ENCODE measurements at places on chromosomes 11 and 22.

- no peak for DNase-seq
These were observed 18.6 kb upstream of the FGF3 start for GRCh38 chr11:69837791-69838190.

DNA sequence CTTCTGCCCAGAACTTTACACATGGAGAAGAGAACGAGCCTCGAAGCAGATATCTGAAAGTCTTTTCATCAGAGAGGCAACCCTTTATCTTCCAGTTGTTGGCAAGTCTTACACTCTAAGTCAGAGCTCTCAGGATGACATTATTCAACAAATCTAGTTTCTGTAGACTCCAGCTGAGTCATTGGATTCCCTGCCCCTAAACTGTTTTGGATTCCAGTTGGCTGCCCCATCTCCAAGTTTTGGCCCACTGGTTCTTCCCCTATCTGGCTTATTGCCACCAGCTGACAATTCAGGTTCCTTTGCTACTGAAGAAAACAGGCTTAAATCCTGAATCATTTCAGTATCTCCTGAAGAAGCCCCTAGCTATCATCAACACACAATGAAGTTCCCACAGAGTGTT, 14.2 kb downstream of the SAAL1 start:
- peak; percentile 6 for DNase-seq

DNA sequence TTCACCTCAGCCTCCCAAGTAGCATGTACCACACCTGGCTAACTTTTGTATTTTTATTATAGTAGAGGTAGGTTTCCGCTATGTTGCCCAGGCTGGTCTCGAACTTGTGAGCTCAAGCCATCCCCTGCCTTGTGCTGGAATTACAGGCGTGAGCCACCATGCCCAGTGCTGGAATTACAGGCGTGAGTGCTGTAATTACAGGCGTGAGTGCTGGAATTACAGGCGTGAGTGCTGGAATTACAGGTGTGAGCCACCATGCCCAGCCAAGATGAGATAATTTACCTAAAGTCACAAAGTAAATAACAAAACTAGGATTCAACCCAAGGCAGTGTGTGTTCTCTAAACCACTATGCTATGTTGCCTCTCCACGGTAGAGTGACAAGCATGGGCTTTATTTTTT, 3.6 kb upstream of the UBXN1 start:
- no peak for DNase-seq

- no peak for DNase-seq
These were observed 70.2 kb downstream of the NOX4 start for GRCh38 chr11:89420981-89421380.

DNA sequence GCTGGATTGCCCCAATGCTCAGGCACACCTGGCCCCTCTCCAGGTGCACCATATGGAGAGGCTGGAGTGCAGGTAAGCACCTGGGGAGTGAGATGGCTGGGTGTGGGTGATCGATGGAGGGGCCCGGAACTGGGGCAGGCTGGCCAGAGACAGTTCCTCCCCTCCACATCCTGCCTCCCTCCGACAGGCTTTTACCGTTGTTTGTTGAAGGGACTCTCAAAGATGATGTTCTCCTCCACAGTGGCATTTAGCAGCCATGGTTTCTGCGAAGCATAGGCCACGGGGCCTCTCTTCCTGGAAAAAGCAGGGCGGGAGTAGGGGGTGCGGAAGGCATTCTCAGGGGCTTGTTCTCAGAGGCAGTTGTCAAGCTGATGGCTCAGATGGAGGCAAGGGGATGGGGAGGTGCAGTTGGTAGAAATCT, 25.9 kb upstream of the KCNJ11 start:
- DNase-seq: no peak

GRCh38 chr11:31812383-31813381, 1.6 kb upstream of the PAX6 start:
- no peak for DNase-seq

GRCh38 chr11:64839887-64840782, 4.3 kb downstream of the CDC42BPG start:
- DNase-seq: no peak

GRCh38 chr11:114820621-114821020, 142.3 kb downstream of the NXPE2 start:
- no peak for DNase-seq

DNA sequence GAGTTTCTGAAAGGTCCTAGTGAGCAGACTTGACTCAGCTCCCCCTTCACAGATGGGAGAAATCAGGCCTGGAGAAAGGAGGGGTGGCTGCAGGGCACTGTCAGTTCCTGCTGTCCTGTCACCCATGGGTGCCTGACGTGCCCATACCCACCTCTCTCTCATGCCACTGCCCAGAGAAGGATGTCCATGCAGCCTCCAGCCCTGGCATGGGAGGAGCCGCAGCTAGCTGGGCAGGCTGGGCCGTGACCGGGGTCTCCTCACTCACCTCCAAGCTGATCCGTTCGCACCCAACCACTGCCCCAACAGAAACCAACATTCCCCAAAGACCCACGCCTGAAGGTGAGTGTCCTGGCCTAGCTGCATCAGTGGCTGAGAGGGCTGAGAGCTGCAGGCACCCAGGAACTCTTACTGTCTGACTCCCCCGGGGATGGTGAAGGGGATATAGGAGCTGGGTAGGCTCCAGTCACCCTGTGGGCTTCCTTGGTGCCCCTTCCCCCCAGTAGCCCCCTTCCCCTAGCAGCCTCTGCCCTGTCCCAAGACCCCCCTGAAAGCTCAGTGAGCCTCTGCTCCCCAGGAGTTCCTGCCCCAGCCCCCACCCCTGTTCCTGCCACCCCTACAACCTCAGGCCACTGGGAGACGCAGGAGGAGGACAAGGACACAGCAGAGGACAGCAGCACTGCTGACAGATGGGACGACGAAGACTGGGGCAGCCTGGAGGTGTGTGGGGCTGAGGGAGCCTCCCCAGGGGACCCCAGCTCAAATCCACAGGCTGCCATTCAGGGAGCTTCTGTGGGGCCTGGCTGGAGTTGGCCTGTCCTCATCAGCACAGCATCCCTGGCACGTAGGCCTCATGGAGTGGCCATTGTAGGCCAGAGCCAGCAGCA, 11.8 kb downstream of the SCYL1 start:
- no peak for DNase-seq

- DNase-seq: peak; percentile 94
These were observed 125.4 kb downstream of the CASP12 start for GRCh38 chr11:104772806-104773241.

- no peak for DNase-seq
These were observed 389.1 kb downstream of the NXPE2 start for GRCh38 chr11:115067471-115067870.

DNA sequence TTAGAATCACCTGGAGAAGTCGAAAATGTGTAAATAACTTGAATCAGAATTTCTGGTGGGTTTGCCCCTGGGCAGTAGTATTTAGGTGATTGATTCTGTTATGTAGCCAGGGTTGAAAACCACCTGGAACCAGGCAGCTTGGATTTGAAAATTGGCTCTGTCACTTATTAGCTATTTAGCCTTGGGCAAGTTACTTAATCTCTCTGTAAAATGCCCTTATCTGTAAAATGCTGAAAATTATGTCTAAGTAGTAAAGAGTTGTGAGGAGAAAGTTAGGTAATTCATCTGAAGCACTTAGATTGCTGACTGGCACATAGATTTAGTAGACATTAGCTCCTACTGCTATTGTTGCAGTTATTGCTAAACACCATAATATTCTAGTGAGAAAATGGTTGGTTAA, 49.3 kb downstream of the PPME1 start:
- no peak for DNase-seq

- DNase-seq: no peak
These were observed 789.4 kb downstream of the OPCML start for GRCh38 chr11:132742929-132743328.

- DNase-seq: peak; percentile 81
These were observed 5.3 kb downstream of the OMP start for GRCh38 chr11:77107950-77108349.

- no peak for DNase-seq
These were observed 29.9 kb downstream of the PTPN5 start for GRCh38 chr11:18761741-18762140.

DNA sequence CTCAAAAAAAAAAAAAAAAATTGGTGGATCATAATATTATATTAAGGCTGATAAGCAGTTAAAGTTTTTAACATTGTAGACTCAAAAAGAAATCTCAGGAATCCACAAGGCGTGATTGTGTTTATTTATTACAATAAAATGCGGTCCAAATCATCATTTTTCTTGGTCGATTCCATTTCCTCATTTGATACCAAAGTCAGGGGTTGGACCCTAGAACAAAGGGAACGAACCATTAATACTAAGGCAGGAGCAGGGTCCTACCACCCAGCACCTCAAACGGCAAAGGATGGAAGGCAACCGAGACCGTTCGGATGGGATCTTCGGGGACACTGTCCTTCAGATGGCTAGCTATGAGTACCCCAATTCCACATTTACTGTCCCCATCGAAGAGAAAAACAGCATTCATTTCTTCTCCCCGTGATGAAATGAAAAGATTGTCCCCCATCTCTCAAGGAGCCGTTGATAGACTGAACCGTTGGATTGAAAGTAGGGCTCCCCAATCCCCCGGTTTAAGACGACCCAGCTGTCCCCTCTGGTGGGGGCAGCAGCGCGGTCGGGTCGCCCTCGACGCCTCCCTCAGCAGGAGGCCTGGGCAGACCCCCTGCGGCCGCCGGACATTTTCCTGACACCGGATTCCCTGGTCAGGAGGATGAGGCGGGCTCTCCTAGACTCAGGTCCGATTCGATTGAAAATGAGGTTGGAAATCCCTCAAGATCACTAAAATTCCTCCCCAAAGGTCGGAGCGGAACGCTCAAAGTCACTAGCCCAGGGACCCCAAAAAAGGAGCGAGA, 607 bp downstream of the DMC1 start:
- no peak for DNase-seq

DNA sequence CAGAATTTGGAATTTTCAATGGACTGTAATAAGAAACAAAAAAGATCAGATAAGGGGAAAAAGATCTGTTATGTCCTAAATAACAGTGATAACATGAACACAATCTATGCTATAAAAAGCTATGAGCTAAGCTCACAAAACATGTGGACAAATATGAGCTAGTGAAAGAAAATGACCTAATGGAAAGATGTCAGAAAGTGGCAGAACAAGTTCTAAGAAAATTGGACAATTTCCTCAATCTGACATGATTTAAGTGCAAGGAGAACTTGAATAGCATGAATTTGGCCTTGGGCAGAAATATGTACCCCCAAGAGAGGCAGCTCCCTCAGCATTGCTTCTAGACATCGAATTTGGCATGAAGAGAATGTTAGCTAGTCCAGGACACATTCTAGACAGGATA, 212.0 kb upstream of the PGR start:
- DNase-seq: no peak

- DNase-seq: no peak
These were observed 67.0 kb downstream of the PPP6R3 start for GRCh38 chr11:68527585-68527984.

DNA sequence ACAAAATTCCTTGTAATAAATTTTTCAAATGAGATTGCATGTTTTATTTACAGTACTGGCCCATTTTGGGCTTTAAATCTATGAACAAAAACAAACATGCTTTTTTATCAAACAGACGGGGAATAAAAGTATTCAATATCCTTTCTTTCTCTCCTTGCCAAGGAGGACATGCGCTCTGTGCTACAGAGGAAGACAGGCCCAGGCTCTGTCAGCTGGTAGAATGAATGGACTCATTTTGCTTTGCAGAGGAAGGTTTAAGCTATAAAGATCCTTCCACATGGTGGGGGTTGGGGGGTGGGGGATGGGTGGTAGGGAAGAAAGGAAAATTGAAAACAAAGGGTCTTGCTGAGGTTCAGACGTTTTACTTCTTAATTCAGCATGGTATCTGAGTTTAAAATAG, 575.6 kb downstream of the INSC start:
- DNase-seq: no peak

DNA sequence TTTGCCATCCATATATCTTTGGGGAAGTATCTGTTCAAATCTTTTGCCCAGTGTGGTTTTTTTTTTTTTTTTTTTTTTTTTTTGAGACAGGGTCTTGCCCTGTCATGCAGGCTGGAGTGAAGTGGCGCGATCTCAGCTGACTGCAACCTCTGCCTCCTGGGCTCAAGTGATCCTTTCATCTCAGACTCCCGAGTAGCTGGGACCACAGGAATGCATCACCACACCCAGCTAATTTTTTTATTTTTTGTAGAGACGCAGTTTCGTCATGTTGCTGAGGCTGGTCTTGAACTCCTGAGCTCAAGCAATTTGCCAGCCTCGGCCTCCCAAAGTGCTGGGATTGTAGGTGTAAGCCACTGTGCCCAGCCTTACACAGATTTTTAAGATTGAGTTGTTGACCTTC, 4.8 kb upstream of the FAM118A start:
- DNase-seq: no peak

DNA sequence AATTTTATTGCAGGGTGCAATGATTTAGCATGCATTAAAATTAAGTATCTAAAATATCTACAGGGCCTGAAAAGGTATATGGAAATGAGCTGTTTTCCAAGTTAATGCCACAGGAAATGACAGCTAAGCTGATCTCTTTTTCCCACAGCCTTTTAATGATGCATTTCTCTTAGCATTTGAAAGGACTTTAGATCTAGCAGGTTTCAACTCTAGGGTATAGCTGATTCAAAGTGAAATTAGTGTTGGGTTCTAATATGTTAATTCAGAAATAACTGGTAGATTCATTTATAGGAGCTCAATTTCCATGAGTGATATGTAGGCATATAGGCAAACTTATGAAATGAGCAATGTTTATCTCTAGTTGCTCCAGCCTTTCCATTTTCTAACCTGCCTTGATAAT, 274.2 kb downstream of the CASP12 start:
- no peak for DNase-seq

DNA sequence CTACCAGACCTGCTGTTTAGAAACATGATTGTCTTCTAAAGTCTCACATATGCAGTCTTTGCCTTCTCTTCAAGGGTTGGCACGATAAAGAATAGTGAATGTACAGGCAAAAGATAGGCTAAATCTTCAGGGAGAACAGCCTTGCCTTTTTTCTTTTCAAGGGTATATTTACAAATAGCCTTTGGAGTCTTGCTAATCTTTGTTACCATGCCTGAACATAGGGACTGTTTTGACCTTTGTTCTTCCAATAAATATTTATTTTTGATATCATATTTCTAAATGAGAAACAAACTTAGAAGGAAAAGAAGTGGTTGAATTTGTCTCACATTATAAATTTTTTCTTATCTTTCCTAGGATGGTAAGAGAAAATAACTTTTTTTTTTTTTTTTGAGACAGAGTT, 12.7 kb downstream of the CSTPP1 start:
- DNase-seq: no peak

DNA sequence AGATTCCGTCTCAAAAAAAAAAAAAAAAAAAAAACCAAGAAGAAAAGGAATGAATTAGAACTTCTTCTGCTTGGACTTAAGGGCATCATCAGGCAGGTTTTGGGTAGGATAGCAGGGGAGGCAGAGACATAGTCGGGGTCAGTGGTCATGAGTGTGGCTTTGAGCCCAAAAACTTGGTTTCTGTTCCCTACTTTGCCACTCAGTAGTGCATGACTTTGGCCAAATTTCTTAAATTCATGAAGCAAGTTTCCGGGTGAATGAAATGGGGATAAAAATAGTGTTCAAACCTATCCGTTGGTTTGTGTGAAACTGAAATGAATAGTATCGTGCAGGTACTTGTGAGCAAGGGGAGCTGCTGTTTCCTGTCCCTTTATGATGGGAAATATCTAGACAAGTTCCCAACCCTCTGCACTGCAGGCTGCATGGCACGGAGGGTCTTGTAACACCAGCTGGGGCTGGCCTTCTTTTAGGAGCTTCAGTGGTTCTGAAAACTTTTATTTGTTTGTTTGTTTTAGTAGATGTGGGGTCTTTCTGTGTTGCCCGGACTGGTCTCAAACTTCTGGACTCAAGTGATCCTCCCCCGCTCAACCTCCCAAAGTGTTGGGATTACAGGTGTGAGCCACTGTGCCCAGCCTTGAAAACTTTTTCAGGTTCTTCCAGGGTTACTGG, 18.4 kb downstream of the NEAT1 start:
- DNase-seq: peak; percentile 44

Measured in AG10803 (cell line).